Renal cortical epithelial cell (primary cell): ENCODE measurements at places on chromosomes 4 and X.

DNA sequence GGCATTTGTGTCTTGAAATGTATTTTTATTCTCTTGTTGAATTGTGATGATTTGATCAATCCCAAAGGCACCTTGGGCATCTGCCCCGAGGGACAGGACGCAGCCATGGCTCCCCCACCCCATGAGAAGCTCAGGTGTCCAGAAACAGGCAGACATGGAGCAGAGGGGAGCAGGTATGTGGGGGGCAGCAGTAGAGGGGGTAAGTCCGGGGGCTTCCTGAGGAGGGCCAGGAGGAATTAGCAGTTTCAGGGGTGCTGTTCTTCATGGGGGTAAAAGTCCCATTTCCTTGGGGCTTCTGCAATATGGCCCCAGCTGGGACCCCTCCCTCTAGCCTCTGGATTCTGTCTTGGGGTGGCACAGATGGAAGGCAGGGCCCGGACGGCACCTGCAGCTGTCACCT is 67.0 kb upstream of the HMX1 start:
- DNase-seq = no peak

DNA sequence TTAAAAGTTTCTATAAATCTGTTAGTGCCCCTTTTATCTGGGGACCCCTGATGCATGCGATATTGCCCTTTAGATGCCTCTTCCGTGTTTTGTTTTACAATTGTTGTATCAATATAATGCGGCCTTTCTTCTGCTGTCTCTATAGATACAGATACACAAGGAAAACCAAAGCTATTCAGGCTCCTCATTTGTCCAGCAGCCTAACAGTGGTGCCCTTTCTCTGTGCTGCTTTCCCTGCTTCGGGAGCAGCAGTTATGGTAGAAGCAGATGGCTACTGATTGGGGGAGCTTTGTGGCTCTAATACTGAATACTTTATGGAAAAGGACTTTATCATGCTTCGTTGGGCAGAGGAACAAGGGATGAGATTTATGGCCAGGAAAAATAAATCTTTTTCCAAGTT is 10.6 kb upstream of the PRDM8 start:
- DNase-seq = no peak

GRCh38 chr4:2842687-2843262 is 869 bp upstream of the ADD1 start:
- DNase-seq = no peak

DNA sequence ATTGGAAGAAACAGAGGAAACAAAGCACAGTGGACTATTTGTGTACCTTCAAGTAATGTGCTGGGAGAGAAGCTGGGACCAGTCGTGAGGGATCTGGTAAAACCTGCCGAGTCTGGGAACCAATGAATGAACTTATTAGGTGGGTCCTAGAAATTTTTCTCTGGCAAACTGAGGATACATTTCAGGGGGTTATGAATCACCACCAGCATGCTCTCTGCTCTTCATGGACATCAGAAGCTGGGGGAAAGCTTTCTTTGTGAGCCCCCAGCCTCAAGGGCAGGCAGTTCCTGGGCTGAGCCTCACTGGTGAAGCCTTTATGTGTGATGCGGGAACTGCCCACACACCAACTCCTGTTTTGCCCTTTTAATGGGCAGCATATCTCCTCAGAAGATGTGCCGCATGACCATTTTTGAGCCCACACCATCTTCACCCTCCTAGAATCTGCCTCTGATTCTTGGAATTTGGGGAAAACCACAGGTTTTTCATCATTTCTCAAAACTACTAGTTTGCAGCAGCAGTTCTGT is 95.4 kb upstream of the ENPP6 start:
- DNase-seq = no peak

DNA sequence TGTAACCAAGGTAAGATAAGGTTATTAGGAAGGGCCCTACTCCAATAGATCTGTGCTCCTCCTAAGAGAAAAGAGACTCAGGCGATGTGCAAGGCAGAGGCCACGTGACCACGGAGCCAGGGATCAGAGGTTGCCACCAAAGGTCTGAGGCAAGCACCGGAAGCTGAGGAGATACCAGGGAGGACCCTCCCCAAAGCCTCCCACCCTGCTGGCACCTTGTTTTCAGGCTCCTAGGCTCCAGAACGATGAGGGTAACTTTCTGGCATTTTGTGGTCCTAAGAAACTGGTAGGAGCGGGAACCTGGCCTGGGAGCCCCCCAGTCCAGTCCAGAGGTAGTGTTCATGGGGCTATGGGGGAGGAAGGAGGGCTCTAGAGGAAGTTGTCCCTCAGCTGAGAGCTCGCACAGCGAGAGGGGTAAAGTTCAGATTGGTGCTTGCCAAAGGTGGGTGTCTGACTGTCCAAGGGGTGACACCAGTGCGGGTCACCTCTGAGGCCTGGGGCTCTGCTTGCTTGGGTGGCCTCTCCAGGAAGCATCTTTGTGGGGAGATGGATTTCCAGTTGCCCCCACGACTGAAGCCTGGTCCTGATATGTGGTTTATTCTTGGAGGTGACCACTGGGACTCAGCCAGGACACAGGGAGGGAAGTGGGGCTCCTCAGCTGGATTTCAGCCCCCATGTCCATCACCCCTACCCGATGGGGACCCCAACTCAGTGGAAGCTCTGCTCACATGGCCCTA is 7.5 kb upstream of the LETM1 start:
- no peak for DNase-seq

- no peak for DNase-seq
Observed at GRCh38 chr4:172124656-172125308, 311.6 kb downstream of the GALNTL6 start.

DNA sequence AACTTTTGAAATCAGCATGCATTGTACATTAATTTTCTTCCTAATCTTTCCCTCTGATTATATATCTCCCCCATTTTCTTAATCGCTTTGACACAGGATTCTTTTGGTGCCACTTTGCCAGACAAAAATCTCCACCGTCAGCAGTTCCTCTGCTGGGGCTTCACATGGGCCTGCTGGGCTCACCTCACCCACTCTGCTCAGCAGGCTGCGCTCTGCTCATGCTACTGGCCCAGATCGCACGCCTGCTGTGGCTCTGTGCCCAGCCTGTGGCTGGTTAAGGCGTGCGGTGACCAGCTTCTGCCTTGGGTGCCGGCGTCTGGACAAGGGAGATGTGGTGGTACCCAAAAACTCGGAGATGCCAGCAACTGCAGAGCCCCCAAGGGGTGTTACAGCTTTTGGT is 31.1 kb downstream of the UCHL1 start:
- DNase-seq = no peak

GRCh38 chrX:12370497-12370986 is 232.3 kb downstream of the FRMPD4 start:
- DNase-seq = no peak
